ENCODE measurements at places on chromosomes 12 and 14.

DNA sequence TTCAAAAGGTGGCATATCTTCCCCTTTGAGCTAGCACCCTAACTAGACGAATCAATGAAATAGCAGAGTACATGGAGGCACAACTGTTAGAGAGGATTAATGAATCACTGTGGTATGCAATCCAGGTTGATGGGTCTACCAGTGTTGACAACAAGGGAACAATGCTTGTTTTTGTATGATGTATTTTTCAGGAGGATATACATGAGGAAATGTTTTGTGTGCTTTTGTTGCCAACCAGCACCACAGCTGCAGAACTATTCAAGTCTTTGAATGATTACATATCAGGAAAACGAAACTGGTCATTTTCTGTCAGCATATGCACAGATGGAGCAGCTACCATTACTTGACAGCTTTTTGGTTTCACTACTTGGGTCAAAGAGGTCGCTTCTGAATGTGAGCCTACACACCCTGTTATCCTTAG is 142.6 kb downstream of the GPHN start:
- no peak for DNase-seq

- DNase-seq, result no peak
Observed at GRCh38 chr12:93784339-93785086, 107.3 kb downstream of the CRADD start.

DNA sequence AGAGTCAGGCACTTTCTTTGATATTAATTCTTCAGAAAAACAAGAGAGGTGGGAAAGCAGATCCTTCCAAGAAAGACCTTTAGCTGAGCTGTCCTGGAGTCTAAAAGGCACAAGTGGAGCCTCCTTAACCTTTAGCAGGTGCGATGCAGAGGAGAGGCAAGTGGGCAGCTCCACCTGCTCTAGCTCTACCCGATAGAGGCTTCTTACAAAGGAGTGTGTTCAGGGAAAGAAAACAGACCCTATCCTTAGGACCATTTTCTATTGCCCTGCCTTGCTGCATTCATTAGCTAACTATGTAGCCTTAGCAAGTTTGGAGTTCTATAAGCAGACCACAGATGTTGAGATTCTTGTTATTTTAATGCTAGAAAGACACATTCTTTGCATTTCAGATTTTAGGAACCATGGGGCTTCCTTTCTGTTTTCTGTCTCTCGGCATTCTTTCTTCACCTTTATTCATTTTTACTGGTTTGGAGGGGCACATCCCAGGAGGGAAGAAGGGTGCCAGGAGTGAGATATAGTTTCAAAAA is 214.5 kb downstream of the EGLN3 start:
- DNase-seq, result no peak

- DNase-seq, result no peak
Observed at GRCh38 chr14:90883782-90884181, 67.6 kb upstream of the TTC7B start.

DNA sequence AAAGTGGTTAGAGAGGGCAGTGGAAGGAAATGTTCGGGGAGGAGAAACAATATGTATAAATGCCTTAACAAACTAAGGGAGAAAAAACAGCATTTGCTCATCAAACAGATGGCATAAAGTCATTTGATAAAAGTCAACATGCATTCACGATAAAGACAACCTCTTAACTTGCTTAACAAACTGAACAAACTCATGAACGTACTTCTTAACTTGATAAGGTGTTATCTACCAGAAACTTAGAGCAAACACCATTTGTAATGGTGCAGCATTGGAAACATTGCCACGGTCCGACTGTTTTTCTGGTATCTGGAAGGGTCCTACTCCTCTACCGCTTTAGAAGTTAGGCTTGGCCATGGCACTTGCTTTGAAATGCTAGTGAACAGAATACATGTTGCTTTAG is 4.2 kb upstream of the RPS6KL1 start:
- no peak for DNase-seq

DNA sequence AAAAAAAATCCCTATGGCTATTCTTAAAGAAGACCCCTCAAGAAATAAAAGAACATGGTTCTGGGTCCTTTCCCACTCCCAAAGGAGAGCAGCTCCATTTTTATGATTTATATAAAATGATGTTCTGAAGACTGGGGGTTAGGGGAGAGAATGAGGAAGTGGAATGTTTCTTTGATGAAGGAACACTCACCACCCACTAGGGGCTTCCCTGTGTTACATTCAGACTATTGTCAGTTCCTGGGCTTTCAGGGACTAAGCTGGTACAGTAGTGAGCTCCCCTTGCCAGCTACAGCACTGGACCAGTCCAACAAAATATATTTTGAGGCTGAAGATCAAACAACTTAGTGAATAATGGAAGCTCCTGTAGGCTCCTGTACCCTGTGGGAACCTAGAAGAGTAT is 98.9 kb downstream of the HMGA2 start:
- DNase-seq, result no peak

GRCh38 chr12:16198884-16199283 is 78.6 kb downstream of the SLC15A5 start:
- DNase-seq, result peak; percentile 43

DNA sequence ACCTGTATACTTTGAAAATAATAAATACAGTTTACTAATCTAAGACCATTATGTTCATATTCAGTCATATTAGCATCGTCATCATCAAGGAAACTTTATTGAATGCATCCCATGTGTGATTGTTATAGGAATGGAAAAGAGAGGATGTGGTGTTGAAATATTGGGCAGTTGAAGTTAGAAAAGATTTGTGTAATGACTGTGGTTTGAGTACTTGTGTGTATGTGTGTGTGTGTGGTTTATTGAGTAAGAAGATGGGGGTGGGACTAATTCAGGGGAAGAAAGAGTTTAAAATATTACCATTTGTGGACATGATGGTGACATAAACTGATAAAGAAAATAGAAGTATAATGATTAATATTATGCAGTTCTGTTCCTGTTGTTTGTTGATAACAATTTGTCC is 238.7 kb upstream of the SEL1L start:
- DNase-seq, result no peak

GRCh38 chr14:32692441-32692840 is 246.2 kb upstream of the NPAS3 start:
- DNase-seq, result no peak

DNA sequence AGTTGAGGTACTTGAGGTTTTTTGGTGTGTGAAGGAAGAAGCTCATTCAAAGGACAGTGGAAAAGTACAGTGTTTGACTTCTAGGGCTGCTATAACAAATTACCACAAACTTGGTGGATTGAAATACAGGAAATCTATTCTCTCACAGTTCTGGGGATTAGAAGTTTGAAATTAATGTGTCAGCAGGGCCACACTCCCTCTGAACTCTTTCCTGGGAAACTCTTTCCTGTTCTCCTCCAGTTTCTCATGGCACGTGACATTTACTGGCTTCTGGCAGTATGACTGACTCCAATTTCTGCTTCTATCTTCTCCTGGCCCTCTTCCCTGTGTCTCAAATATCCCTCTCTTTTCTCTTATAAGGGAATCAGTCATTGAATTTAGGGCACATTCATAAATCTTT is 160.2 kb downstream of the CCDC91 start:
- DNase-seq, result no peak

GRCh38 chr12:54629925-54630324 is 4.8 kb downstream of the LACRT start:
- no peak for DNase-seq

DNA sequence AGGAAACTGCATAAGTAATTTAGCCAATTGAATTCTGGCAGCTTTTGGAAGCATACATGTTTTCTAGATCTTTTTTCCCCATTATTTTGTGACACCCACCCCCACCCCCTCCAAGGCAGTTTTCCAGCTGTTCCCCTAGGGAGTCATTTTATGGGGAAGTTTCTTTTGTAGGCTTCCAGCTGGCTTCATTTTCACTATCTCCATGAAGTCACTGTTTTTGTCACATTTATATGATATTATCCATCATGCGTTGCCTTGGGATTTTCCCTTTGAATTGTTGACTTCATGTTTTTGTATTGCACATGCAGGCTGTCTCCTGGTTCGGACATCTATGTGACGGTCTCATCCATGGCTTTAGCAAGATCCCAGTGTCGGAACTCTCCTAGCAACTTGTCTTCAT is 233.6 kb upstream of the RGS6 start:
- no peak for DNase-seq

GRCh38 chr14:60090864-60091519 is 731 bp upstream of the PCNX4 start:
- peak; percentile 37 for DNase-seq

- DNase-seq, result peak; percentile 23
Observed at GRCh38 chr12:75389061-75389460, 1.8 kb upstream of the GLIPR1L2 start.

DNA sequence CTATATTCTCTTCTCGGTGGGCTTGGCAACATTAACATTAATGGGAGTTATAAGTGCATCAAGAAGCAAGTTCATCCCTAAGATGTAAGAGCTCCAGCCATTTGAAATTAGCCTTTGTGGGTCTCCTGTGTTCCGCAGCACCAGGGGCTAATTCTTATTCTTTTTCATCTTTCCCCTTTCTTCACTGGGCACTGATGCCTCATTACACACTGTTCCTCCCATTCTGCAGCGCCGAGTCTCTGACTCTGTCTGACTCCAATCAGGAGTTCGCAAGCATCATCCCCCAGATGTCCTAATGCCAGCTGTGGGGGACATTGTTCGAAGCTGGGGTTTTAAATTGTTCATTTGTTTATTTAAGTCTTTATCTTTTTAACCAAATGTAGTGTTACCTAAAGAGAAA is 341.3 kb downstream of the EGLN3 start:
- DNase-seq, result no peak

GRCh38 chr14:21993070-21993469 is 319.5 kb upstream of the OR4E1 start:
- DNase-seq, result no peak

DNA sequence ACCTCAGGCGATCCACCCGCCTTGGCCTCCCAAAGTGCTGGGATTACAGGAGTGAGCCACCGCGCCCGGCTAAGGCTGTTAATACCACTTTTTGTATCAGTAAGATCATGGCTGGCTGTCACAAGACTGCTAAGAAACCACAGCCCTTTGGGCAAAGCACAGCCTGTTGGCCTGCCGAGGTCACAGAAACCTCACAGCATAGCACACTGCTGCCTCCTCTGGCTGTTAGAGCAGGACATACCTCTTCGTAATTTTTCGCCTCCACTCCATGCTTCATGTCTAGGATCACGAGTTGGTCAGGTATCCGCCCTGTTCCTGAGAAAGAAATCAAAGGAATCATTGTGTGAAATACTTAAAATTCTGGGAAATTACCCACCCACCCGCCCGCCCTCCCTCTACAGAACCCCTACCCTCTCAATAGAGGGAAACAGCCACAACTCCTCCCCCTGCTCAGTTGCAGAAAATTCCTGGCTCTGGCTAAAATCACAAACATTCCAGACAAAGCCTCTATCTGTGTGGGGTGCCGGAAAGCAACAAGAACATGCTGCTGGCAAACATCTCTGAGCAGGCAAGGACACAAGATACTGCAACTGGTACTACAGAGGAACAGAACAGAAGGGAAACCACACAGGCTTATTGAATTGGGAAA is 20.7 kb upstream of the NEK9 start:
- no peak for DNase-seq

DNA sequence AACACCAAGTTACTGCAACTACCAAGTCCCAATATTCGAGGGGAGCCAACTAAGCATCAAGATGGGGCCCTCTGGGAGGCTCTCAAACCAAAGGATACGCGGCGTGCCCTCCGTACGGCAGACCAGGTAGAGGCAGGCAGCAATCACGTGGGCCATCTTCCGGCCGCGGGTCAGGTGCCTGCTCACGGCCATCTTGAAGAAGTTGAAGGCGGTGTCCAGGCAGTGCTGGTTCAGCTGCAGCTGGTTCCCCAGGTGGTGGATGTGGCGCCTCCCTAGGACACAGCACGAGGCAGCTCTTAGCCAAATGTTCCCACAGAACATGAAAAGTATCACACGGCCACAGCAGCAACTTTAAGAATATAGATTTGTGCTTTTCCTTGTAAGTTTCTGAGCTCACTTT is 24.3 kb downstream of the BTBD6 start:
- DNase-seq, result no peak

GRCh38 chr12:106480251-106480650 is 102.6 kb upstream of the RFX4 start:
- DNase-seq, result no peak

DNA sequence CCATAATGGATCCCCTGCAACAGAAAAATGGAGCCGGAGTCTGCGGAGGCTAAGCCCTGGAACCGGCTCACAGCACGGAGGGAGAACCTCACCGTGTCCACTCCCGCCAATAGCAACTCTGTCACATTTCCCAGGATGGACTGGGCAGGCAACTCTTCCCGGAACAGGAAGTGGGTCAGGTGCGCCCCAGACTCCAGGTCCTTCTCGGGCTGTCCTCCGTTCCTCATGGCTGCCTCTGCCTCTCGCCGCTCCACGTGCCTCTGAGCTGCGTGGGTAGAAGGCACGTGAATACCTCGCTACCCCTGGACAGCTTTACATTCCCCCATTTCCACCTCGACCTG is 2.2 kb downstream of the CYP27B1 start:
- DNase-seq, result peak; percentile 14

DNA sequence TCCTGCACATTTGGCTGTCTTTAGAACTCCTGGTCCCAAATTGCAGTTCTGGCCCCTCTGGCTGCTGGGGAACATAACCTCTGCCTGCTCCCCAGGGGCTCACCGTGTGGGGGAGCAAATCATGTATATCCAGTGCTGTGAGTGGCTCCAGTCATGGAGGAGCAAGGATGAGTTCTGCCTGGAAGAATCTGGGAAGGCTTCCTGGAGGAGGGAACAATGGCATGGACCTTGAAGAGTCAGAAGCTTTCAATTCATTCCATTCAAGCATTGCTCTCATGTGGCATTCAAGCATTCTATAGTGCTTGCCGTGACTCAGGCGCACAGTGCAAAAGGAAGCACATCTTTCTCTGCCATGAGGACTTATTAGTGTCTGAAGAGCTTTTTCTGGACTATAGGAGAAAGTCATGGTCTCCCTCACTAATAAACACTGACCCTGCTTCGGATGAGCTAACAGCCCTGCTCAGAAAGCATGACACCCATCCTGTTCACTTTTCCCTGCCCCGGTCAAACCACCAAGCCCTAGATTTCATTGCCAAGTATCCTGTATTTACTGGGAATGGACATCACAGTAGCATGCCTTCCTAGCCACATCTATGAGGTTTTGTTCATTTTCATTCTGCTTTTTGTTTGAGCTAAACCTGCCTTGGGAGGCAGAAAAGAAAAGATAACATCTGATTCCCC is 3.5 kb downstream of the IFI27 start:
- DNase-seq, result no peak

DNA sequence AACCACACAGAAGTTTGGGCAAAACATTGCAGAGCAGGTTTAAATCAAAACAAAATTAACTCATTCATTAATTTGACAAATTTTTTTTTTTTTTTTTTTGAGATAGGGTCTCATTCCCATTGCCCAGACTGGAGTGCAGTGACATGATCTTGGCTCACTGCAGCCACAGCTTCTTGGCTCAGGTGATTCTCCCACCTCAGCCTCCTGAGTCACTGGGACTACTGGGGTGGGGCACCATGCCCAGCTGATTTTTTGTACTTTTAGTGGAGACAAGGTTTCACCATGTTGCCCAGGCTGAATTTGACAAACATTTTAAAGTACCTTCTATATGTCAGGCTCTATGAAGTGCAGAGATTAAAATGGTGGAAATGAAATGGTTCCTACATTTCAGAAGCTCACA is 257.1 kb upstream of the NPAS3 start:
- DNase-seq, result no peak

Measured in NCI-H2081 (cell line).